Kasumi-1 (cell line): ENCODE measurements at places on chromosomes 6 and 20.

- DNase-seq: peak; percentile 35
Measured at GRCh38 chr6:109351231-109352130, 30.8 kb downstream of the CD164 start.

- DNase-seq: no peak
Measured at GRCh38 chr6:116877743-116878142, 701 bp downstream of the RFX6 start.

GRCh38 chr20:40489886-40490285 is 199.2 kb downstream of the MAFB start:
- no peak for DNase-seq

DNA sequence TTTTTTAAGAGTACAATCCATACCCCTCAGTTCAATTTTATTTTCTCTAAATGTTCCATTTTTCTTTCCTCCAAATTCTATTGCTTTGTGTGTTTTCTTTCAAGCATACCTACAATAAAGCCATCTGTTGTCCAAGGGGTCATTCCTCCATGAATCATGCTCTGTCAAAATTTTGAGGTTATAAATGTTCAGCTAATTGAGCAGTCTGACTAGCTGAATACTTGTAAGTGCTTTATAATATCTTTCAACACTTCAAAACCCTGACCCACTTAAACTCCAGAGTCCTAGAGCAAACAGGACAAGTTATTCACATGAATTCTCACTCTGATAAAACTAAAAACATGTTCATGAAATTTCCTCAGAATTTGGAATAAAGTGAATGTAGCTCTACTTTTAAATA is 33.4 kb upstream of the EYA4 start:
- DNase-seq: no peak

- DNase-seq: peak; percentile 56
Measured at GRCh38 chr20:3165473-3166337, 6.0 kb upstream of the FASTKD5 start.

- DNase-seq: peak; percentile 38
Measured at GRCh38 chr20:9359561-9360308, 154.7 kb upstream of the LAMP5 start.

DNA sequence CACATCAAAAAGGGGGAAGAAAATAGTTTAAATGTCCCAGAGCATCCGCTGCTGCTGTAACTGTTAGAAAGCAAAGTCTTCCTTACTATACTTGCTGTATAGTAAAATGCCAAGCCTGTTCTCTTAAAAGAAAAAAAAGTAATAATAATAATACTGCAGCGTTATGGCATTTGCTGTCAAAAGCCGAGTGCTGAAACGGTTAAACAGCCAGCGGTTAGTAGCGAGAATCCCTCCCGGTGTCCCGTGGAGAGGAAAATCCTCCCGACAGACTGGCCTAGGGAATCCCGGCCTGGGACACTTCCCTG is 19.5 kb upstream of the NFATC2 start:
- peak; percentile 7 for DNase-seq

DNA sequence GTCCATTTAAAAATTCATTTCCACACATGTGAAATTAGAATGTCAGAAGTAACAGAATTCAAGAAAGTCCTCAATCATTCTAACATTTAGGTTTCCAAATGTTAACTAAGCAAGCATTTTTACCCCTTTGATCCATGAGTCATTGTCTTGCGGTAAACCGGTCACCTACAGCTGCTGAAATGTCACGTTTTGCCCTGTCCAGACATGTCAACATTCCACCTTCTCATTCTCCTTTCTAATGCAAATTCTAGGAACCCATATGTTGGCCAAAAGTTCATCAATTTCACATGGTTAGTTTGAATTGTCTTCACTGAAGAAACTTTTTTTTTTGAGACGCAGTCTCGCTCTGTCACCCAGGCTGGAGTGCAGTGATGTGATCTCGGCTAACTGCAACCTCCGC is 117.2 kb downstream of the IPCEF1 start:
- no peak for DNase-seq

DNA sequence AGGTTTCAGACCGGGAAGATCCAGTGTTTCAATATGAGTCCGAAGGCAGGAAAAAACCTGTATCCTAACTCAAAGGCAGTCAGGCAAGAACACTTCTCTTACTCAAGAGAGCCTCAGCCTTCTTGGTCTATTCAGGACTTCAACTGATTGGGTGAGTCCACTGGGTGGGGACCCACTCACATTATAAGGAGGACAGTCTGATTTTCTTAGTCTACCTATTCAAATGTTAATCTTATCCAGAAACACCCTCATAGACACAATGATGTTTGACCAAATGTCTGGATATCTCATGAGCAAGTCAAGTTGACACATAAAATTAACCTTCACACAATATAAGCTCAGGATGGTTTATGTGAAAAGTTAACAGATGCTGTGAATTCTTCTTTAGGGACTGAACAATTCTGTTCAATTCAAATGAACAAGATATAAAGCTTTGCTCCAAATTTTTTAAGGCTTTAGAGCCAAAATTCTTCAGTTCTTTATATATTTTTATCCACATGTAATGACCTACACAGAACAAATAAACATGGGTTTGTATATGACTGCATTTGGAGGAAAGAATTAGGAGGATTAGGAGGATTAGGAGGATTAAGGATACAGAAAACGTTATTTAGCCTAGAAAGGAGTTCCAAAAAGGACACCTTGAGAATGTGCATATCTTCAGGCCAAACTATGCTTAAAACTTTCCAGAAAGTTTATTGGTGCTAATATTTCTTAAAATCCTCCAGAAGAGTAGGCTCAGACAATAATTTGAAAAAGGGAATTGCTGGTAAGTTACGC is 35.3 kb upstream of the LAMA2 start:
- DNase-seq: no peak

DNA sequence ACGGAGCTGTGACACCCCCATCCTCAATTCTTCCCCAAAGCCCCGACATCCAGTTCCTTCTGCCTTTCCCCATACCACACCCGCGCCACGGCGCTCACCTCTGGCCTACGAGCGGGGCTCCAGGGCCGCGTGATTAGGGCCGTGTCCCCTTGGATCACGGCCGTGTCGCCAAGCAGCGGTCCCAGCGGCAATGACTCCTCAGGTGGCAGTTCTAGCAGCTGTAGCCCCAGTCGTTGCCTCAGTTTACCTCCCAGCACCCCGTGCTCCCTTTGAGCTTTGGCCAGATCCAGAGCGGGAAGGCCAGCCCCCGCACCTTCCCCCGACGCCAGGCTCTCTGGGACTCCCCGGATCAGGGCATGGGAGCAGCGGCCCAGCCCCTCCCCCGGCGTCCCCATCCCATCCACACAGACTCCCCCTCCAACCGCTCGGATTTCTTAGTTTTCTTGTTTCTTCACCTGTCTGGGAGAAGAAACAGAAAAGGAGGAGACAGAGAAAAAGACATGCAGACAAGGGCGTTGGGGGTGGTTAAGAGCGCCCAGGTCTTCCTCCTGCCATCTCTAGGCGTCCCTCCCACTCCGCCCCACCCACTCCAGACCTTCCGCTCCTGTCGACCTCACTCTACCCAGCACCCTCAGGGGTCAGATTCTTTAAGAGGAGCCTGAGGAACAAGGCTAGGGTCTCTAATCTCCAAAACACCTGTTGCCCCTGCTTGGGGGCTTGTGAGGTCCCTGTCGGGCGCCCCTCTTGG is at the start of gene DDAH2:
DDAH2 (minus strand) TSS at position 533 of the 748 bp plus-strand sequence; CDS start at position 395, 138 bp downstream.
- peak; percentile 41 for DNase-seq

DNA sequence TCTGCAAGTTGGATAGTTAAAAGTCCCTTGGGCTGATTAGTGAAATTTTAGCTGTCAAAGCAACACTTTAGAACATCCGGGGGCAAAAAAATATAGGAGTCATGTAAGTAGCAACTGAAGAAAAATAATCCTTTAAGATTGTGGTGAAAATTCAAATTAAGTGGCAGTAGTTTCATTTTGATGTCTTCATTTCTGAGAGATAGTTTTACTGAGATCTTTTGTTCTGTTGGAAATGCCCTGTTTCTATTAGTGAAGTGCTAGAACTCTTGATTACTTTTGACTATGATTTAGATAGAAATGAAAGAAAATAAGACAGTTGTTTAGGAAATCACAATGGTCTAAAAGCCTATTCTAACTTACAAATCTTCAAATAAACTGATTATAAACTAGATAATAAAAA is 587.3 kb upstream of the MMS22L start:
- DNase-seq: no peak

DNA sequence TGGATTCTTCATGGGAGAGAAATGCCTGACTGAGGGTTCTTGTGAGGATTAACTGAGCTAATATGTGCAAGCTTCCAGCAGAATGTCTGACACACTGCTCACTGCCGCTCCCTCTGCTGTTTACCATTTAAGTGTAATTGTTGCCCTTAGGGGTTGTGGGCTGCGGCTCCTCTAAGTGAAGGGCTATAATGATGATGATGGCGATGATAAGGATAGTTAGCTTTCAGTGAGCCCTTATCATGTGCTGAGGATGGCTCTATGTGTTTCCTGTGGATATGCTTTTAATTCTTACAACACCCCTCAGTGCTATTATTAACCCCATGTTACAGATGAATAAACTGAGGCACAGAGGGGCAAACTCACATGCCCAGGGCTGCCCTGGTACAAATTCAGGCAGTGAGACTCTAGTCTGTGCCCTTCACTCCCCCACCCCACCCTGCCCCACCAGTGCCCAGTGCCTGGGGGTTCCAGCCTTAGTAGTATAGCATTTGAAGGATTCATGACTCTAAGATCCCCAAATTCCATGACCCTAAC is 33.4 kb downstream of the TGM2 start:
- DNase-seq: no peak

- DNase-seq: no peak
Measured at GRCh38 chr20:33320006-33320405, 37.0 kb downstream of the BPIFB1 start.

DNA sequence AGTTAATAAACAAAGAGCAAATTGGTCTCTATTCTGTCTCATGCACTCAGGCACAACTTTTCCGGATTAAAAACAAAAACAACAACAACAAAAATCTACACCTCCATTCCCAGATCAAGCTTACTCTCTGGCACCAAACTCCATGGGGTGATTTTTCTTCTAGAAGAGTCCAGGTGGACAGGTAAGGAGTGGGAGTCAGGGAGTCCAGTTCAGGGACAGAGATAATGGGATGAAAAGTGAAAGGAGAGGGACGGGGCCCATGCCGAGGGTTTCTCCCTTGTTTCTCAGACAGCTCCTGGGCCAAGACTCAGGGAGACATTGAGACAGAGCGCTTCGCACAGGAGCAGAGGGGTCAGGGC is 437 bp upstream of the HLA-A start:
- no peak for DNase-seq

- no peak for DNase-seq
Measured at GRCh38 chr20:17698384-17698783, 1.4 kb upstream of the BANF2 start.

DNA sequence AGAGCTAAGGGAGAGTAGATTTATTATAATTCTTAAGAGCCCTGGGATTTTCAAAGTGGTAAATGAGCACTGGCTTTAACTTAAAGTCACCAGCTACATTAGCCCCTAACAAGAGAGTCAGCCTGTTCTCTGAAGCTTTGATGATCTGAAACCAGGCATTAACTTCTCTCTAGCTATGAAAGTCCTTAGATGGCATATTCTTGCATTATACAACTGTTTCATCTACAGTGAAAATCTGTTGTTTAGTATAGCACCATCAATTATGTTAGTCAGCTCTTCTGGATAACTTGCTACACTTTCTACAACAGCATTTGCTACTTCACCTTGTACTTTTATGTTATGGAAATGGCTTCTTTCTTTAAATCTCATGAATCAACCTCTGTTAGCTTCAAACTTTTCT is 1046.7 kb downstream of the HACE1 start:
- DNase-seq: no peak

- DNase-seq: no peak
Measured at GRCh38 chr6:90496258-90497016, 90.4 kb downstream of the MAP3K7 start.

GRCh38 chr6:39249278-39249677 is 20.0 kb upstream of the KCNK5 start:
- DNase-seq: no peak

DNA sequence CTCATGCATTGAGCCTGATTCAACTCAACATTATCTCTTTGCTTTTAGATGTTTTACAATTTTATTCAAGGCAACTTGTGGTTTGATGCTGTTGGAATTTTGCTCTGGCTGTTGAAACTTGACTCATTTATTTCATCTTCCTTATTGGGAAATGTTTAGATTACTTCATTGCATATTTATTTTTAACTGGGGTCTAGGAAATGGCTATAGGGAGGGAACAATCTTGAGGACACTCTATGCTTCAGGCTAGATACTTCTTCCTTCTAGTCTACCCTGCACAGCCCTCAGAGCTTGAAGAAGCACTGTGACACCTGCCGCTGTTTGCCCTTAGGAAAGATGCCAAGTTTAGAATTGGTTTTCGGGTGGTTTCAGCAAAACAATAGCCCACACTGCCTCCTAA is 183.4 kb downstream of the ADGRG6 start:
- DNase-seq: no peak

DNA sequence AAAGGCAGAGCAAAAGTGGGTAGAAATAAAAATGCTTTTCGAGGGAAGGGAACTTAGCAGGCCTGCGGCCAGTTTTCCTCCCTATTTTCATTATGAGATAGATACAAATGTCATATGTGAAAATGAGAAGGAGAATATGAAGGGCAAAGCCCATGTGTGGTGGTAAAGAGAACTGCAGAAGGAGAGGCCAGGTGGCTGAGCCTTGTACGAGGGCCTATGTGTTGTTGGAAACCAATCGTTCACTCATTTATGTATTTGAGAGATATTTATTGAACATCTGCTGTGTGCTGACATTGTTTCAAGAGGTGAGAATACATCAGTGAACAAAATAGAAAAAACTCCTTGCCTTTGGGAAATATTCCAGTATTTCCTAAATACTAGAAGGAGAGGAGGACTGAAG is 147.7 kb downstream of the SH3BGRL2 start:
- no peak for DNase-seq

GRCh38 chr6:21348504-21349195 is 244.9 kb upstream of the SOX4 start:
- DNase-seq: no peak

DNA sequence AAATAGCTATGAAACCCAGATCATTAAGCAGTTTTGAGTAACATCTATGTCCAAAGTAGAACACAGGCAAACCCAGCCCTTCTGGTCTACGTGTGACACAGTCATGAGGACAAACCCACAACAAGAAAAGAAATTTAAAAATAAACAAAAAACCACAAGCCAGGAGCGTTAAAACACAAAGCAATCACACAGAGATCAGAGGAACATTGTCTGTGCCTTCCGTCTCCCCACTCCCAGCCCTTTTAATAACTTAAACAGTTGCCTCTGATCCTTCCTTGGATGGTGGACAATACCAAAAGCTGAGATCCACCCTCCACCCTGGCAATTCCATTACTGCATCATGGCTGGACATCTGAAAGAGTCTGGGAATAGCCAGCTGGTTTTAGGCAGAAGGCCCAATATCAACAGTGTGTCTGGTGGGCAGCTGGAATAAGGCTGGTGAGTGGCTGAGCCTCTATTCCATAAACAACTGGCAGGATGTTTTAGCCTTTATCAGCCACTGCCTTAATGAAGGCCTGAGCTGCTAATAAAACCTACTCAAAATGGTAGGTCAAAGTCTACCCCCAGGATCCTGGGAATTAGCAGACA is 15.7 kb upstream of the LAMA4 start:
- no peak for DNase-seq

GRCh38 chr6:147429794-147430193 is 78.7 kb upstream of the SAMD5 start:
- no peak for DNase-seq
